ENCODE measurements at places on chromosomes 2 and 18. TPM values are rescaled to one million over a fixed set of nuclear protein-coding genes. Genes with fewer than 3 reads are reported as not detected.

ZSWIM2 gene
- not detected for total RNA-seq

MYCN gene
- total RNA-seq = 3.6 TPM

IL1RL2 gene
- 0.21 TPM for total RNA-seq

MAP2 gene
- 61.2 TPM for total RNA-seq

DNA sequence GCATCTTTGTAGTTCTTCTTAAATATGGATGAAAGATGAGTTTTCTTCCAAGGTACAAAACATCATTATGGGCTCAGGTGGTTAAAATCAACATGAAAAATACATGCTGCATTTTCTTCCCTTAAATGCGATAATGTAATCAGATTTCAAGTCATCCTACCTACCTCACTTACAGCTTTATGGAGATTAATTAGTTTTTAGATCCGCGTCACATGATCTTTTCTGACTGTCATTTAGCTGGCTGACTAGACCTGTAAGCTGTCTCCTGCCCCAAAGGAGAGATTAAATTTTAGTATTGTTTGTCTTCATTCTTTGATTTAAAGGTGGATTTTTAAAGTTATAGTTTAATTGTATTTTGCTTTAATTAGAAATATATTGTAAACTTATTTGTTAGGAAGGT is 678.0 kb upstream of the ZEB2 start:
- no peaks in the 10 kb centered on the region for H3K27me3 ChIP-seq
- DNase-seq = no peak
- H3K36me3 ChIP-seq = no peaks in the 10 kb centered on the region
- H3K4me1 ChIP-seq = no peaks in the 10 kb centered on the region

DNA sequence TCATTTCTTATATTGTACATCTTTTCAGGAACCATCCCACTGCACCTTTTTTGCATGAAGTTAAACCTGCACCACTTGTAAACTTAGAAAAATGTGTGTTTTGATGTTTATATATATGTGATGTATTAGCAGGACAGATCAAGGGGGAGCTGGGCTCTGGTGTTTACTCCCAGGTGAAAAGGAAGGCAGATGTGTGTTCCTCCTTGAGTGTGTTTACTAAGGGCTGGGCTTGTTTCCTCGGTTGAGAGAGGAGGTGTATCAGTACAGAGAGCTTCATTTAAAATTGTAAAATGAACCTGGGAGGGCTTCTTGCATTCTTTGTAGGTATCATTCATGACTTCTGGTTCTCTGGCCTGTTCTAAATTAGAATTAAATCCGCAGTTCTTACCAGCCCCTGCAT is 14.8 kb downstream of the LPIN1 start:
- no peak overlapping the region for H3K27ac ChIP-seq
- H3K27me3 ChIP-seq = no peaks in the 10 kb centered on the region
- peaks cover 10% of the 10 kb centered on the region for H3K4me1 ChIP-seq
- H3K36me3 ChIP-seq = peaks cover 6% of the 10 kb centered on the region
- DNase-seq = no peak

- no peaks in the 10 kb centered on the region for H3K27me3 ChIP-seq
- no peak for DNase-seq
- no peak overlapping the region for H3K4me3 ChIP-seq
- no peak overlapping the region for H3K27ac ChIP-seq
Measured at GRCh38 chr2:221555494-221555846, 16.6 kb downstream of the EPHA4 start.

DNA sequence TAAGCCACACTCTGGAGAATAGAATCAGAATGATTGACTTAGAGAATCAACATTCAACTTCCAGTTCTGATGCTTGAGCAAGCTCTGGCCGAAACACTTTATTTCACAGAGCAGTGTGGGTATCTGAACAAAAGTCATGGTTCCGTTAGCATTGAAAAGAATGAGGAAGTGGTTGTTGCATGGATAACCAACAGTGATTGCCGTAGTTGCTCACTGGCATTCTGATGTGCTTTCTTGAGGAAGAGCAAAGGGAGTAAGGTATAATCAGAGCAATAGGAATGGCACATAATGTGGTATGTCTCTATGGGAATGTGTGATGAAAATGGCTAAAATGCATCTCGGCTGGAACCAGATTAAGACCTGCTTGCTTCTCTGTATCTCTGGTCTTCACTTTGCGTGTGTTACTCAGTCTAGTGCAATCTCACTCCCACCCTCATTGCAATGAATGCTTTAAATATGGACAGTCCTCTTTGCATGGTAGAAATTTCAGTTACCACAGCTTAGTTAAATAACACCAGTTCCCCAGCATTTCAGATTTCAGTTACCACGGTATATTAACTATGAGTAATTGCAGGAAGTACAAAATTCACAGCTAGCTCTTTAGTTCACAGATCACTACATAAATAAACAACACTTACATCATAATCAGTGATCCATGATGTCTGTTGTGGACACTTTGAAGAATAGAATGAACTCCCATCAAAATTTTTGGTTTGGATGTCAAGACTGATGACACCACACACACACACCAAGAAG is 7.8 kb upstream of the RAB12 start:
- DNase-seq = no peak
- no peak overlapping the region for H3K27ac ChIP-seq
- H3K4me1 ChIP-seq = no peaks in the 10 kb centered on the region
- H3K36me3 ChIP-seq = no peaks in the 10 kb centered on the region
- peaks cover 20% of the 10 kb centered on the region for H3K27me3 ChIP-seq

DNA sequence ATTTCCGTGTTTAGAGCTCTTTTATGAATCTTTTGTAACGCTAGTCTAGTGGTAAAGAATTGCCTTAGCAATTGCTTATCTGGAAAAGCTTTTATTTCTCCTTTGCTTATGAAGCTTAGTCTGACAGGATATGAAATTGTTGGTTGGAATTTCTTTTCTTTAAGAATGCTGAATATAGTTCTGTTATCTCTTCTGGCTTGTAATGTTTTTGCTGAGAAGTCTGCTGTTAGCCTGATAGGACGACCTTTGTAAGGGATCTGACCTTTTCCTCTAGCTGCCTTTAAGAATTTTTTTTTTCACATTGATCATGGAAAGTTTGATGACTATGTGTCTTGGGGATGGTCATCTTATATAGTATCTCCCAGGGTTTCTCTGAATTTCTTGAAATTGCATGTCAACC is 101.1 kb downstream of the TRABD2A start:
- H3K4me3 ChIP-seq = no peak overlapping the region
- H3K36me3 ChIP-seq = no peaks in the 10 kb centered on the region
- no peaks in the 10 kb centered on the region for H3K4me1 ChIP-seq
- H3K27ac ChIP-seq = no peak overlapping the region

DNA sequence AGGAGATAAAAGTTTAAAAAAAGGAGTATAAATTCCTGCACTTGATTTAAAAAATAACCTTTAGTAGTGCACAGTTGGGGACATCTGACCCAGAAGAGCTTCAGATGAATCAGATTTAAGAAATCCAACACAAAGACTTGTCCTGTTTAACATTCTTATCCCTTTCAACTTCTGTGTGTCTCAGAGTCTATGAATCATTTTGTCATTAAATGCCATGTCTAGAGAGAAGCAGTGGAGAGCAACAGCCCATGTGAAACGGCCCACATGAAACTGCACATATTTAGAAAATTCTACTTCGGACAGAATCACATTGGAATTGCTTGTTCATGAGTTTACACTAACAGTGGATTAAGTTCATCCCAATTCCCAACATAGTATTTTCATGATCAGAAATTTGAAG is 278.6 kb downstream of the SLC8A1 start:
- no peak overlapping the region for H3K27ac ChIP-seq
- no peak overlapping the region for H3K4me3 ChIP-seq
- no peaks in the 10 kb centered on the region for H3K27me3 ChIP-seq
- DNase-seq = no peak
- peaks cover 3% of the 10 kb centered on the region for H3K4me1 ChIP-seq

DNA sequence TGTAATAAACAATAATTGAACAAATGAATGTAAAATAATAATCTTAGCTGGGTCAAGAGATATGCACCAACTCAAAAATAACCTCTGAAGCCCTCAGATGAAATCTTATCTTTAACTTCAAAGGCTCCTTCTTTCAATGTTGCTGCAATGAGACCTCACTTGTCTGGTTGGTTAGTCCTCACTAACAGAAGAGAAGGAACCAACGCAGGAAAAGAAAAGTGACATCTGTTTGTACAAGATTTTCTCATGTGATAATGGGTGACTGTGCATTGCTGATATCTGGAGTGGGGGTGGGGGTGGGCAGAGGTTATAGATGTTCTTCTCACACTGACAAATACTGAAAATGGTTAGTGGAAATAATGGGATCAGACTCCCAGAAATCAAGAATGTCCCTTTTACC is 2.6 kb downstream of the SCN7A start:
- H3K4me3 ChIP-seq = no peak overlapping the region
- no peak overlapping the region for H3K27ac ChIP-seq
- no peaks in the 10 kb centered on the region for H3K4me1 ChIP-seq
- DNase-seq = no peak
- no peaks in the 10 kb centered on the region for H3K36me3 ChIP-seq
